NCI-H774 (cell line): ENCODE measurements at places on chromosomes 16 and 17.

DNA sequence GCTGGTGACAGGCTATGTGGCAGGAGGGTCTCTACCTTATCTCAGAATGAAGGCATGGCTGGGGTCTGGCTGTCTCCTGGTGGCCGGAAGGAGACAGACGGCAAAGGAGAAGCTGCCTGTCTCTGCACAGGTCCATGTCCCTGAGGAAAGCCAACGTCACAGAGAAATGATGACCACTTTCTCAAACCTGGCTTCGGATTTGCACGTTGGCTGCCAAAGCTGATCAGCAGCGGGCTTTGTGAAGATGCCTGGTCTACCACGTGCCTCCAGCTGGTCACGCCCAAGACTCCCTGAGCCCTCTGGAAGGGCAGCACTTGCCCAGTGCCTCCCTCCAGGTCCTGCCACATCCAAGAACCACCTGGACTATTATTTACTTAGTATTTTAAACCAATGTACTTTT lies 8.4 kb downstream of the DEXI start:
- DNase-seq, result no peak

DNA sequence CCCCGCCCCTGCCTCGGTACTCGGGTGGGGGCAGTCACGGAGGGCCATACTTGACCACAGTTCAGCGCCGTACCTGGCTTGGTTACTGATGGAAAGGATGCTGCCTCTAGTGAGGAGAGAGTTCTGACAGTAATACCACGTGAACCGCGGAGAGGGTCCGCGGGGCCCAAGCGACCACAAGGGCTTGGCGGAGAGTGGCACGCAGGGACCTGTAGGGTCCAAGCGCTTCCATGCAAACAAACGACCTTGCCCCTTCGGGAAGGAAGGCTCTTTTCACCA lies 9.2 kb downstream of the KDM6B start:
- no peak for DNase-seq

GRCh38 chr16:30551781-30552180 lies 6.4 kb downstream of the ZNF764 start:
- DNase-seq, result no peak

DNA sequence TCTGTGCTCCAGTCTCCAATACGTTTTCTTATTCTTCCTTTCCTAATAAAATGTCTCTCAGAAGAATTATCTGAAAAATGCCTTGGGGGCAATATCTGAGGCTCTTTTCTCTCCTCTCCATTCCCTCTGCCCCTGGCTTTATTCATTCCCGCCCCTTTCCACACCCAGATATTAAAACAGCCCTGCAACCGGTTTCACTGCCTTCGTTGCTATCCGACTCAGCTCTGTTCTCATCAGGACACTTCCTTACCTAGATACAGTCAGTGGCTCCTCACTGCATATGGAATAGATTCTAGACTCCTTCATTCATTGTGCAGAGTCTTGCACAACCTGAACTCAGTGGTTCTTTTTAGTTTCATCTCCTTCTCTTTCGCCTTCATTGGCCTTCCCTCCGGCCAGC lies 52.0 kb upstream of the TEKT3 start:
- no peak for DNase-seq

- no peak for DNase-seq
These were observed 1.7 kb downstream of the AKTIP start for GRCh38 chr16:53501216-53501859.

GRCh38 chr16:64864232-64864809 lies 257.5 kb downstream of the CDH11 start:
- no peak for DNase-seq

DNA sequence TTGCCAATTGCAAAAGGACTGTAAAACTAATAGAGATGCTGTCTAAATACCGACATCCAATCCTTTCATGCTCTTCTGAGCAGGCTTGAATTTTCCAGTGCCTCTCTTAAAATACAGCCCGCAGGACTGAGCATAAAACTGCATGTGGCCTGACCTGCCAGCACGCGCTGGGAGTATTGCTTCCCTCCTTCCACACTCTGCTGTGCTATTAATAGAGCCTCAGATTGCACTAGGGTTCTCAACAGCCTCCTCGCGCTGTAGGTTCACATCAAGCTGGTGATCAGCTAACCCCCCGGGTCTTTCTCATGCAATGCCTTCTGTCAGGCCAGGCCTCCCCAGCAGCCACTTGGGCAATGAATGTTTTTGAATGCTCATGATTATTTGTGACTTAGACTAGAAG lies 14.2 kb upstream of the MSI2 start:
- no peak for DNase-seq

GRCh38 chr17:9240659-9241370 lies 219.5 kb downstream of the NTN1 start:
- no peak for DNase-seq

- no peak for DNase-seq
These were observed 62.0 kb upstream of the ZNF750 start for GRCh38 chr17:82901856-82902255.
